Hematopoietic multipotent progenitor cell treated with erythropoietin and hydrocortisone succinate and interleukin-3 and kit ligand, for 17 days (in vitro differentiated cells): ENCODE measurements at places on chromosomes 7 and 10.
A peak's percentile ranks its signal among the peaks of the same experiment; 100 is the strongest.

DNA sequence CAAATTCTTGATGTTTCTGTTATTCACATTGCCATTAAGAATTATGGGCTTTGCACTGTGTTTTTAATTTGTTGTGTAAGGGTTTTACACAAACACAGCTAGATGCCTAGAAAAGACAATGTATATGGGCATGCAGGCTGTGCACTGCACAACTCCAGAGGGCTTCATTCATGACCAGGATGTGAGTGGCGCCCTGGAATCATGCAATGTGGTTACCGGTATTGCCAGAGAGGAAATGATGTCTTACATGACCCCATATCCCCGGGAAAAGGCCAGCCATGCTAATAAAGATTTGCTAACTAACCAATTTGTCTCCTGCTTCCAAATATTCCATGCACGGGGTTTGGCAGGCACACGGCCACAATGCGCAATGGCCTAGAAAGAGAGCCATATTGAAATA is 16.9 kb downstream of the KCNMA1 start:
- no peak for DNase-seq

- DNase-seq, result peak; percentile 33
Observed at GRCh38 chr7:139620676-139621344, 97.3 kb downstream of the CLEC2L start.

GRCh38 chr7:147044941-147045340 is 928.3 kb downstream of the CNTNAP2 start:
- DNase-seq, result no peak

DNA sequence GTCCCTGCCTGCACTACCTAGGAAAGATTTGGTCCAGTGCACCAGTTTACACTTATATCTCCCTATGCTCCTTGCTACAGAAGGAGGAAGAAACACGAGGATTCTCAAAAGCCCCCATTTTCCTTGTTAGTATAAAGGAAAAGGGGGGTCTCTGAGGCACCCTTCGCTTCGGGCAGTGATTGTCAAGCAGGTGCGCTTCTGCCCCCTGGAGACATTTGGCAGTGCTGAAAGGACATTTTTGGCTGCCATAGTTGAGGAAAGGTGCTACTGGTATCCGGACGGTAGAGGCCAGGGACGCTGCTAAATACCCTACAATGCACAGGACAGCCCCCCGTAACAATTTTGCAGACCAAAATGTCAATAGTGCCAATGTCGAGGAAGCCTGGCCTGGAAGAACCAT is 193.7 kb downstream of the GFRA1 start:
- DNase-seq, result no peak

GRCh38 chr7:75689246-75690099 is 49.3 kb downstream of the HIP1 start:
- DNase-seq, result no peak

DNA sequence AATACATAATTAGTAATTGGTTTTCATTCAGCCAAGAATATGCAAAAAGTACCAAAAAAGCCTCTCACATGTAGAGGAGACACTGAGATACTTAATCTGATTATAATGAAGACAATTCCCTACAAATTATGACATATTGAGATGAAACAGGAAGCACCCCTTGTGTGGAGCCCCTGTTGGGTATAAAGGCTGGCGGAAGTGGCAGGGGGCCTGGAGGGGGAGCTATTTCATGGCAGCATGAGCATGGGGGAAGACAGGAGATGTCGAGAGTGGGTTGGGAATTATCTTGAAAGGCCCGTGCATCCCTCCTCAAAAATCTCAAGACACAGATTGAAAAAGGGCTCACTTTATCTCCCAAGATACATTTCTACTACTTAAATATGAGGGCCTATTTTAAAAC is 96.9 kb downstream of the PIP4K2A start:
- DNase-seq, result no peak

DNA sequence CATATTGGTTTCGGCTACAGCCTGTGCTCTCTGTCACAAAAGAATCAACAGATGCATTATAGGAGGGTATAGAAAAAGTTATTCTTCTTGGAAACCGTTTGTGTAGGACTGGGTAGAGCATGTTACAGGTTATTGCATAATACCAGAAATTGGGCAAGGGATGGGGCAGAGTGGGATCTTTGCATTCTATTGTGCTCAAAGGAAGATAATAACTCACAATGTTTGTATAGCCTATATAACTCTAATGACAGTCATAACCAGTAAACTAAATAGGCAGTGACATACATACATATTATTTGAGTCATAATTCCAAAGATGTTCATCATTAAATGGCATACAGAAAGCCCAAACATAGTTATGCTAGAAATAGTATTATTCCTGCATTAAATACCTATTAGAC is 179.7 kb downstream of the XPNPEP1 start:
- DNase-seq, result no peak
